ENCODE measurements at places on chromosomes 6 and 20.

DNA sequence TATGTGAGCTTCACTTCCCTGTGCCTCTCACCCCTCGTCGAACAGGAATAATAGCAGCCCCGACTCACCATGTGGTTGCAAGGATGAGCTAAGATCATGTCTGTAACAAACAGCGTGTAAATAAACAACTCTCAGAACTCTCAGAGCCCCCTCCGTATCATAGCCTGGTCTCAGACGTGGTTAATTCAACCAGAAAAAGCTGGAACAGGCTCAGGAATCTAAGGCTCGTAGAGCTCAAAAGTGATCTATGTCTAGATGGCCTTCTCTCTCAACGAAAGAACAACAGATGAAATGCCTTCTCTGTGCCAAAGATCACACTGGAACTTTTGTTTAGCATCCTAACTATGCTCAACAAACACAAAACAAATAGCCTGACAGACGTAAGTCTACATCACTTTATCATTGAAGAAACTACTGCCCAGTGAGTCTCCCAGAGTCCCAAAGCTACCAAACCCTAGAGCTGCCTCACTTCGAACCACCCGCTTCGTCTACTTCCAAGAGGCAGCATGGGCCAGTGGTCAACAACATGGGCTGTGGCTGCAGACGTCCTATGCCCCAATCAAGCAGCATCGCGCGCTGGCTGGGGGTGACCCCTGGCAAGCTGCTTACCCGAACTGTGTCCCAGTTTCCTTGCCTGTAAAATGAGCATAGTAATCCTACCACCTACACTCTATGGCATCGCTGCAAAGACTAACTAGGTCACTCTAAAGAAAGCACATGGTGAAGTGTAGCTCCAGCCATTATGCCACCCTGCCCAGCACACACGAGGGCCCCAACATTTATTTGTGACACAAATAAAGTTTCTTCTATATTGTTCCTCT, 35.1 kb downstream of the NFATC2 start:
- no peak for DNase-seq

GRCh38 chr6:35664945-35665344, 23.8 kb downstream of the FKBP5 start:
- no peak for DNase-seq

DNA sequence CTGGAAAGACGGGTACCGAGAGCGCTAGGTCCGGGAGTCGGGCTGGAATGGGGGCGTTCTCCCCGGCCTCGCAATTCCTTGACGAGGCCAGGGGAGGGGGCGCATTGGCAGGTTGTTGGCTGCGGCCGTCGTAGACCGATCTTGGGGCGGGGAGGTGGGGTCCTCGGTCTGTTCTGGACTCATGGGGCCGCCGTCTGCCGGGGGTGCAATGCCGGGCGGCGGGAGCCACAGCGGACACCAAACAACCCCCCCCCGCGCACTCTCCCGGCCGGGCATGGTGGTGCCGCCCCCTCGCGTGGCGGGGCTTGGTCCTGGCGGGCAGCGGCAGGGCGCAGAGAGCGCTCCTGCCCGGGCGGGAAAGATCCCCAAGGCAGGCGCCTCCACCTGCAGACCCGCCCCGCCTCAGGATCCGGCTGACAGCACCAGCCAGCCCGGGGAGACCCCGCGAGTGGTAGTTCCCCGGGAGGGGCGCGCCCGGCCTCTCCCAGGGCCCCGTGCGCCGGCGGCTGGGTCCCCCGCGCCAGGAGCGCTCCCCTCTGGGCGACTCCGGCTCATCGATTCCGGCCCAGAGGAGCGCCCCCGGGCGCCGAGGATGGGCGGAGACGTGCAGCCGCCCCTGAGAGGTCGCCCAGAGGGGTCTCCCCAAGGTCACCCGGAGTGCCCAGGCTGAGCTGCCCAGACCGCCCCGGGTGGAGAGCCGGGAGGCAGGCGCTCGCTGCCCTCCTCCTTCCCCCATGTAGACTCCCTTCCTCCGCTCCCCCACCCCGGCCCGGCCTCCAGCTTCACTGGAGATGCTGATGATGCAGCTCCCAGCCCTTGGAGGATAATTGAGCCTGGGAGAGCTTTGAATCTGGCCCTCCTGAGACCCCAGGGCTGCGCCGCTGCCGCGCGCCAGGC, 709 bp downstream of the PPP1R16B start:
- DNase-seq, result no peak

DNA sequence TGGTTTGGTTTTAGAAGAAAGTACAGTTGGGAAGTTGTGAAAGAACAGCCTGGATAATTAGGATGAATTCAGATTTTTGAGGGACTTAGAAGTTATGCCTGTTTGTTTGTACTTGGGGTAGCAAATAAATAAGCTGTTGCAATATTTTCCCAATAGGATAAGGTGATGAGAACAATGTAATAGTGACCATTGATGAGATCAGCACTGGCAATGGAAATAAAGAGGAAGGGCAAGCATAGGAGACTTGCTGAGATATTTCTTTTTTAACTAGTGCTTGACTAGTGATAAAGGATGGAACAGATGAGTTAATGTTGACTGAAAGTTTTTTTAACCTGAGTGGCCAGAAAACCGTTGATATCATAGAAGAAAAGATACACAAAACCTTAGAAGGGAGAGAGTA, 498.8 kb downstream of the CDKAL1 start:
- no peak for DNase-seq

DNA sequence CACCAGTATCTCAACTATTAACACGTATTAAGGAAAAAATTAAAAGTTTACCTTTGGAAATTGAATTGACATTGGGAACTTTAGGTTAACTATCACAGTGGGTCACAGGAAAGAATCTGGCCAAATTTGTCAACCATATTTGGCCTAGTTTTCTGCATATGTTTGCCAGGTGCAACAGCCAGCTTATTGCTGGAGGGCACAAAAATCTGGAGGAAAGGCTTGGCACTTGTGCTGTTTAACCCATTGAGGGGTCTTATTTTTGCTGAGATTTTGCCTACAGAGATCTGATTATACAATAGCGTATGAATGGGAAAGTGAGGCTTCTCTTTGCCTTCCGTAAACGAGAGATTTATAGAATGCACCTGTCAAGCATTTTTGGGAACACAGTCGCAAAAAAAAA, 190.4 kb downstream of the PRL start:
- DNase-seq, result no peak

GRCh38 chr6:11639376-11640235, 102.1 kb downstream of the TMEM170B start:
- DNase-seq, result no peak

DNA sequence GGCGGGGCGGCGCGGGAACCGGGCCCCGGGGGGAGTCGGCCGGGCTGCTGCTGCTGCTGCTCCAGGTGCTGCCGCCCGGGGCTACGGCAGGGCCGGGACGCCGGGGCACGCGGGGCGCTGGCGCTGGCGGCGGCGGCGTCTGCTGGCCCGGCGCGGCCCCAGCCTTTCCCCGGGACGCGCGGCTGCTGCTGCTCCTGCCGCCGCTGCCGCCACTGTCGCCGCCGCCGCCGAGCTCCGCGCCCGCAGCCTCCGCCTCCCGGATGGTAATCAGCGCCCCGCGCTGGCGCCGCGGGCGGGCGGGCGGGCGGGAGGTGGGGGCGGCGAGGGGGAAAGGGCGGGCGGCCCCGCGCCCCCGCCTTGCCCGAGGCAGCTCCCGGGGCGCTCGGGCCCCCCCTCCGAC, 306 bp downstream of the EBF4 start:
- DNase-seq, result peak; percentile 3

DNA sequence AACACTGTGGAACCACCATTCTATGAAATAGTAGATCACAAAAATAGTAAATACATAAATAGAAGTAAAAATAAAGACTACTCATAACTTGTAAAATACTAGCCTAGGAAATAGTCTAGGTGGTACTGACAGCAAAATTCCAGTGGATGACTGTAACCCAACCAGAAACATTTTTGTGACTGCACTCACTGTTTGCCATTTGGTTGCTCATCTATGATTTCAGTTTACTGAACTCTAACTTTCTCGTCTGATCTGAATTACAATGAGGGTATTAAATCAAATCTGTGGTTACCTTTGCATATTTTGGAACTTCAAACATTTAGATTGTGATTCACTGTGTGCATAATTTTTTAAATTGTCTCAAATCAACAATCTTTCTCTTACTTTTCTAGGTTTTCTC, 151.1 kb downstream of the KHDC1L start:
- DNase-seq, result no peak

DNA sequence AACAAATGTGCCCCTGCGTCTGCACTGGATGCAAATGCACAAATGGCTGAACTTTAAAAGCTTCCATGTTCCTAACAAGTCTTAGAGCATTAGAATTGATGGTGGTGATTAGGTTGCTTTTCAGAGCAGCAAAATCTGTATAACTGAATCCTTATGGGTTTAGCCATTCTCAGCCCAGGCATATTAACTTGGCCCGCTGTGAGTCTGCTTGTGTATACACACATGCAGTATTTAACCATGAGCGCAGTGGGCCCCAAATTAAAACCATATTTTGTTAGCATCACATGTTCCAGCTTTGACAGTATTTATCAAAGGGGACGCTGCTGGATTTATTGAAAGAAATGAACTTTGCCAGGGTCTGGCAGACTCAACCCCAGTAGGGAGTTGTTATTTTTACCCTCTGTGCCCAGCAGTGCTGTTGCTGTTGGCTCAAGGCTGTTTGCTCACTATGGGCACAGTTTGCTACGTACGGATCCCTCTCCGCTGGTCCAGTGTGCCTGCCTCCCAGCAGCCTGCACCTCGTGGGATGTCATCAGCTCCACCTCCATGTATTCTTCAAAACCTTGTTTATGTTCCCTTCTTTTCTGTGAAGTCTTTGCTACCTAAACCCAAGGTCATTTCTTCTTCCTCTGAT, 144.7 kb downstream of the QRSL1 start:
- no peak for DNase-seq

DNA sequence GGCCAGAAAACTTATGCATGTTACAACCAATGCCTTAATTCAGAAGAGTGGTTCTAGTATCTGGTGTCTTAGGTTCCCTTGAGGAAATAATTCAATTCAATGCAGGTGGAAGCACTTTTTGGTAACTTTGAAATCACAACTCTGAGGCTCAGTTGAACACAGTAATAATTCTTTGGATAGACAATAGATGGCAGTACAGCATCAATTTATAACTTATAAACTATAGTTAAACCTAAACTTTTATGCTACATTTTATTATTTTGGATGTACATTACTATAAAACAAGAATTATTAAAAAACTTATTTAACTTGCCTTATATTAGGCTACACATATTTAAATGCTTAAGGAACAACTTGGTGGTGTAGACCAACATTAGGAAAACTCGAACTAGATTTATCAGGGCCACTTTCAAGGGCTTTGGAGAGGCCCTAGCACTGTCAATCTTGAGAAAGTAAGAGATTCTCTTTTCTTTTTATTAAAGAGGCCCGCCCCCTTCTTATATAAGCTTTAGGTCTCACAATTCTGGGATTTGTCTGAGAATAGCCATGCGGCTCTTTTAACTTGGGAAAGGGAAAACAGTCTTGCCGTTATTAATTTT, 85.9 kb downstream of the CRYBG1 start:
- DNase-seq, result no peak

DNA sequence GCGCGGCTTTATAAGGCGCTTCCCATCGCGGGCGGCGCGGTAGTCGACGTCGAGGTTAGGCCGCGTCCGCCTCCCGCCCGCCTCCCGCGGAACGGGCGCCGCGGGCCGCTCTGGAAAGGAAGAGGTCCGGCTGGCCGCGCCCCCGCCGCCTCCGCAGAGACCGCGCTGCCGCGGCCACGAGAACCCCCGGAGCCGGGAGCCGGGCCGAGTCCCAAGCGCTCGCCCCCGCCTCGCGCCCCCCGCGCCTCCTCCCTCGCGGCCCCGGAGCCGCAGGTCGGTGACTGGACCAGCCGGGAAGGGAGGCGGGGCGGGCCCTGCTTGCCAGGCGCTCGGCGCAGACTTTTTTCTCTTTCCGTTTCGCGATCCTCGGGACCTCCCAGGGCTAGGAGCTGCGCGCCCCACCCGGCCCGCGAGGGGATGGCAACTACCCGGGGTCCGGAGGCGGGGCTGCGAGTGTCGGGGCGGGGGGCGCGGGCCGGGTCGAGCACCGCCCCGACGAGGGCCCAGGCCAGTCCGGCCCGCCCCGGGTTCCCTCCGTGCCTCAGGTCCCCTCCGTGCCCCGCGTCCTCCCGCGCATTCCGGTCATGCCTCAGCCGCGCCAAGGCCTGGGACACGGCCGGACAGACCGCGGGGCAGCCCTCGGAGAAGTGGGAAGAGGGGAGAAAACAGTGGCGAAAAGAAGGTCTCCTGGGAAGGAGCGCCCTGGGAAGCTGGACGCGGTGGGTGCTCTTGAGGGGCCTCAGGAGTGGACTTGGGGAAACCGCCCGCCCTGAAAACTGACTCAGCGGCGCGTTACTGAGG, 417 bp upstream of the PXDC1 start:
- peak; percentile 72 for DNase-seq

- no peak for DNase-seq
These were observed at the start of gene TBX18 for GRCh38 chr6:84764332-84765049. Gene TBX18 (minus strand): TSS chr6:84764598. CDS start chr6:84764181, 417 bp downstream.

GRCh38 chr20:17177341-17177740, 49.5 kb upstream of the PCSK2 start:
- DNase-seq, result no peak

- no peak for DNase-seq
These were observed 6.4 kb downstream of the SLC22A2 start for GRCh38 chr6:160252073-160252813.

GRCh38 chr6:90544081-90544480, 42.8 kb downstream of the MAP3K7 start:
- no peak for DNase-seq

DNA sequence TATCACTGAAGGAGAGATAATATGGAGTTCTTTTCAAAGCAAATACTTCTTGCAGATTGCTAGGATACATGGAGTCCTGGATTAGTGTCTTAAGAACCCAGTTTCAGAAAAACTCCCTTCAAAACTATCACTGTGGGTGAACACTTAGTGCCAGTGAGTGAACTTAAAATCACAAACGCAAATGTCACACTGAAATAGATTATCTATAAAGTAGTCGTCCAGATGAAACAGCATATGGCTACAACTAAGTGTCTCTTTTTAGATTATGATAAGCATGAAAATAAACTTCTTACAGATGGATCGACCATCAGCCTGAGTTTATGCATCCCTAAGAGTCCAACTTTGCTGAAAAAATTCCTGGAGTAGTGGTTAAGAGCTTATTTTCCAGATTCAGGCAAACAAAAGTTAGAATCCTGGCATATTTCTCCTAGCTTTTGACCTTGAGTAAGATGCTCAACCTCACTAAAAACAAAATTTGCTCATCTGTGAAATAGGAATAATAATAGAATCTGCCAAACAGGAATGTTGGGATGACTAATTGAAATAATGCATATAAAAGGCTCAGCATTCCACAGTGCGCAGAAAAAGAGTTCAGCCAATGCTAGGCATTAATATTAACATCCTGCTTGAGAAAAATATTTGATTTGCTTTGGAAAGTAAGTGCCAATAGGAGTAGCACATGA, 70.4 kb downstream of the DOK5 start:
- no peak for DNase-seq

- DNase-seq, result peak; percentile 76
These were observed 38.0 kb downstream of the TMEM170B start for GRCh38 chr6:11575408-11576033.

DNA sequence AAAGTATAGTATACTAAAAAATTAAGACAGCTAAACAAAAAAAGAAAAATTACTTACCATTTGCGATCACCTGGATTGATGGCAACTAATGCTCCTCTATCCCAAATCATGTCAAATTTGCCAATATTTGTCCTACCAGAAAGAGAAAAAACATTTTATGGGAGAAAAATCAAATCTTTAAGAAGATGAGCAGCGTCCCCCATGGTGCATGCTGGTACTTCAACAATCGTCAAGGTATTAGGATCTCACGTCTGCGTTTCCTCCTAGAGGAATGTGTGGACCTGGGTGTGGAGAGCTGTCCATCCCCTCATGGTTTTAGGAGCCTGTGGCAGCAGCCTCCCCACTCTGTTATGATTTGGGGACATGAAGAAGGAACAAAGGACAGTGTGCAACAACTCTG, 16.0 kb downstream of the TPMT start:
- DNase-seq, result no peak

Measured in NCI-H2029 (cell line).